SIG-M5 (cell line): ENCODE measurements at places on chromosomes 5 and 9.

- DNase-seq, result no peak
These were observed 9.4 kb upstream of the SLC6A7 start for GRCh38 chr5:150180241-150181026.

GRCh38 chr9:126532951-126533925 is 80.5 kb upstream of the LMX1B start:
- DNase-seq, result no peak

- DNase-seq, result no peak
These were observed 27.5 kb downstream of the SPARC start for GRCh38 chr5:151659001-151659754.

DNA sequence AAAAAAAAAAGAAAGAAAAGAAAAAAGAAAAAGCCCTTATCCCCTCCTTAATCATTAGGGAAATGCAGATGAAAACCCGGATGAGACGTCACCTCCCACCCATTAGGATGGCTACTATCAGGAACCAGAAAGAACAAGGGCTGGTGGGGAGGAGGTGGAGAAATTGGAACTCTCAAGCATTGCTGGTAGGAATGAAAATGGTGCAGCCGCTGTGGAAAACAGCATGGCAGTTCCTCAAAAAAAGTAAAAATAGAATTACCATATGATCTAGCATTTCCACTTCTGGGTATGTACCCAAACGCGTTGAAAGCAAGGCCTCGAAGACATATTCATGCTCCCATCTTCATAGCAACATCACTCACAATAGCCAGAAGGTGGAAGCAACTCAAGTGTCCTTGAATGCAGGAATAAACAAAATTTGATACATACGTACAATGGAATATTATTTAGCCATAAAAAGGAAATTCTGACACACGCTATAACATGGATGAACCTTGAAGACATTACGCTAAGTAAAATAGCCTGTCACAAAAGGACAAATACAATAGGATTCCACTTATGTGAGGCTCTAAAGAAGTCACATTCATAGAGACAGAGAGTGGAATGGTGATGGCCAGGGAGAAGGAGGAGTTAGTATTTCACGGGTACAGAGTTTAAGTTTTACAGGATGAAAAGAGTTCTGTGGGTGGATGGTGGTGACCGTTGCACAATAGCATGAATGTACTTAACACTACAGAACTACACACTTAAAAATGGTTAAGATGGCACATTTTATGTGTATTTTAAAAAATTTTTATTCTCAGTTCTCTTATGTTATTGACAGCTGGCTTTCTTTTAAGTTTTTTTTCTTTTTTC is 166.8 kb upstream of the IER5L start:
- no peak for DNase-seq

DNA sequence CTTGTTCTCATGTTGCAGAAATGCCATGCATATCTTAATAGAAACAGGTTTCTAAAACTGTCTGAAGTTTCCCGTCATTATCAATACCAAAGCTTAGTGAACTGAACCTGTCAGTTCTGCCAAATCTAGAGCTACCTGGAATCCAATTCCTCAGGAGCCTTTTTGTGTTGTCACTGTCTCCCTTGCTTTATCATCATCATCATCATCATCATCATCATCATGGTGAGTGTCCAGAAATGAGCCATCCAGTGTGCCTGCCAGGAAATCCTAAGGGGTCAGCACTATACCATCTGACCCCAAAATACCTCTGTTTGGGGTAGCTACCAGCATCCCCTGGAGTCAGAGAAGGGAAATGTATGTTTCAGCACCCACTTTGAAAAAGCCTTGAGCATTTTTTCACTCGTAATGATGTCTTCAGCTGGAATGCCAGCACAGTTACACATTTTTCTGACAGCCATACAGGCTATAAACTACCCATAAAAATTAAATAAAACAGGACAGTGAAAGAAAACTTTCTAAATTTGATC is 150.3 kb downstream of the NR2F1-AS1 start:
- no peak for DNase-seq

DNA sequence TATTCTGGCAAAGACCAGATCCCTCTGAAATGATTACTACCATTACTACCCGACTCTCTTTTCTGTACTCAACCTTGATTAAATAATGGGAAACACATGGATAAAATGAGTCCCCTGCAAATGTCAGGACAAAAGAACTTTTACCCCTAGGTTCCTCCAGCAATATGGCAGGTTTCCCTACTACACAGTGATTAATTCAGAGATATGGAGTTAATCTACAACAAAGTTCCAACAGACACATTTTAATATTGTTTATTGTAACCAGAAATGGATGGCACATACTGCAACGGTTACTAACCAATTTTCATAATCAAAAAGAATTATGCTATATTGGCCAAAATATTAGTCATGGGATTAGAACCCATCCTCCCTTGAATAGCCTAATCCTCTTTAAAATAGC is 294.8 kb downstream of the ATPSCKMT start:
- DNase-seq, result no peak

- DNase-seq, result no peak
These were observed 60.6 kb upstream of the TMEM215 start for GRCh38 chr9:32722704-32723103.

DNA sequence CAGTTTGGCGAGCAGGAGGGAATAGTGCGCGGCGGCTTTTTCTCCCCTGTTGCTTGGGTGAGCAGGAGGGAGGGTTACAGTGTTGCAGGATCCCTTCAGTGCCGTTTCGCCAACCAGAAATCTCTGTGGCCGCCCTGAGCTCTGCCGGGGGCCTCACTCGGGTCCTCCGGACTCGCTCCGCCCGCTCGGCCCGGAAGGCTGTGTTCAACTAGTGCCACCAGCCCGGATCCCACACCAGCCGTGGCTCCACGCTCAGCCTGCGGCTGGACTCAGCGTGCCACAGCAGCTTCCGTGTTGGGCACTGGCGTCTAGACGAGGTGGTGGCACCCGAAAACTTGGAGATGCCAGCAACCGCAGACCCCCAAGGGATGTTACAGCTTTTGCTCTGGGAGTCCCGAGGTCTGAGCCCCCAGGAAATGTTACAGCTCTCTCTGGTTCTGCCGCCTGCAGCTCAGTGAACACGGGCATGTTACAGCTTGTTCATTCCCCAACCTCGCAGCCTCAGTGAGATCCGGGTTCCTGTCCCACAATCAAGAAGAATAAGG is 16.0 kb upstream of the OR13C9 start:
- DNase-seq, result no peak

DNA sequence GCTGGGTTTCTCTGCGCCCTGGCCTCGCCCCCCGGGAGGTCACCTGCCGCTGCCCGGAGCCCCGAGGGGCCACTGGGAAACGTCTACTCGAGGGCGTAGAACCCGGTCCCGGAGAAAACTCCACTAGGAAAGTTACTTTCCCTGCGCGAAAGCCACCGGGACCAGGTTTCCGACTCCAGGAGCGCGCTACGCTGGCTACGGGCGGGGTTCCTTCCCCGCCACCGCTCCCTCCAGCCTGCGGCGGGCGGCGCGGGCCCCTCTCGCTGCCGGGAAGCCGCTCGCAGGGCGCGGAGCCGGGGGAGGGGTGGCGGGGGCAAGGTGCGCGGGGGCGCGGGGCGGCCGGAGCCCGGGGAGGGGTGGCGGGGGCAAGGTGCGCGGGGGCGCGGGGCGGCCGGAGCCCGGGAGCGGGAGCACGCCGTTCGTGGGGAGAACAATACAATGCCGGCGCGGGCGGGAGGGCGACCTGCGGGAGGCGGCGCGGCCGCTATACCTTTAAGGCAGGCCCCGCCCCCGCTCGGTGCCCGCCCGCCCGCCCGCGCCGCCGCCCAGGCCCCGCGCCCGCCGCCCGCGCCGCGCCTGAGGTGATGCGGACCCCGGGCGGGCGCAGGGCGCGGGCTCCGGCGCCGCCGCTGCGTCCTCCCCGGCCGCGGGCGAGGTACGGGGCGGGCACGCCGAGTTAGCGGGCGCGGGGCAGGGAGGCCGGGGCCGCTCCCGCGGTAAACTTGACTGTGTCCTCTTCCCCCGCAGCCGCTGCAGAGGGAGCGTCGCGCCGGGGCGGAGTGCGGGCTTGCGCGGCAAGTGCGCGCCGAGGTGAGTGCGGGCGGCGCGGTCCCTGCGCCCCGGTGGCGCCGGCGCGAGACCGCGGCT is 278.1 kb downstream of the AOPEP start:
- DNase-seq, result no peak

DNA sequence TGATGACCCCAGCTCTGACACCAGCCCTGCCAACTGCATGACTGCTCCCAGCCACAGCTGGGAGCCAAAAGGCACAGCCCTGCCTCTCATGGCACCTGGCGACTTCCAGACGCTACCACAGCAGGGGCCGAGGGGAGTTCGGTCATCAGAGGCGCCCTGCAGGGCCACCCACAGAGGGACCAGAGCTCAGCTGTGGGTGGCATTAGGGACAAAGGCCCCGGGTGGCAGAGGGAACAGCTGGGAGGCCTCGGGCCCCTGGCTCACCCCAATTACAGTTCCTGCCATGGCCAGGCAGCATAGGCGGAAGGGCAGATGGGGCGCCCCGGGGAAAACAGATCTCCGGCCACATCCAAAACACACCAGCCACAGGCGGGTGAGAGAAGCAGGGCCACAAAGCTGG is 3.6 kb downstream of the SOHLH1 start:
- no peak for DNase-seq

GRCh38 chr9:87270221-87270847 is 227.3 kb upstream of the DAPK1 start:
- no peak for DNase-seq

GRCh38 chr9:88922091-88922490 is 69.2 kb upstream of the S1PR3 start:
- peak; percentile 79 for DNase-seq

- no peak for DNase-seq
These were observed 3.8 kb downstream of the WDR36 start for GRCh38 chr5:111095982-111096381.

DNA sequence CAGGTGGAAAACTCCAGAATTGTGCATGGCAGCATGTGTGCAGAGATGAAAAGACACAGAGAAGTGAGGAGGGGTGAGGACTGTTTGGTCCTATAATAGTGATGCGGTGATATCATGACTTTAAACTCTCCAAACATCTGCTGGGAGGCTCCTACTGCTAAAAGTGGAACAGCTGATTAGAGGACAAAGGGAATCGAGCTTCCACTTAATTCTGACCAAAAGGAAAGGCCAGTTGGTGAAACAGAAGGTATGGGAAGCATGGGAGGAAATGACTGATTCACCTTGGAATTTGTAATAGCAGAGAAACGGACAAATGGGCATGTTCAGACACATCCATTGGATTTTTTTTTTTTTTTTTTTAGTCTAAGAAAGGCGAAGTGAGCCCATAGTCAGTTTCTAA is 67.5 kb upstream of the MAMDC2 start:
- DNase-seq, result no peak

GRCh38 chr5:168765551-168766425 is 186.6 kb upstream of the PANK3 start:
- no peak for DNase-seq

- no peak for DNase-seq
These were observed 105.2 kb upstream of the RAI14 start for GRCh38 chr5:34550964-34551363.

DNA sequence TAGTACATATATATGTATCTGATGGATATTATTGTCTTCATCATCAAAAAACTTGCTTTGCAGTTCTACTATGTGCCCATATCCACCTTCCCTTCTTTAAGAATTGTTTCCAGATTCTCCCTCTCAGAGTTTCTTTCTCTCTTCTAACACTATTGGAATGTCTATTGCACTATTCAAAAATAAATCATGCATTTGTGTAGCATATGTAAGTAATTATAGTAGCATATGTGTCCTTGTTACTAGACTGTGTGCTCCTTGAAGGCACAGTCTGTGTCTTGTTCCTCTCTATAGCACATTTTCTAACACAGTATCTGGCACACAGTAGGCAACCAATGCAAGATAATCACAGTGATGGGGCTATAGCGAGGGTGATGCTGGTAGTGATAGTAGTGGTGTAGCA is 43.4 kb upstream of the TRIM32 start:
- no peak for DNase-seq

DNA sequence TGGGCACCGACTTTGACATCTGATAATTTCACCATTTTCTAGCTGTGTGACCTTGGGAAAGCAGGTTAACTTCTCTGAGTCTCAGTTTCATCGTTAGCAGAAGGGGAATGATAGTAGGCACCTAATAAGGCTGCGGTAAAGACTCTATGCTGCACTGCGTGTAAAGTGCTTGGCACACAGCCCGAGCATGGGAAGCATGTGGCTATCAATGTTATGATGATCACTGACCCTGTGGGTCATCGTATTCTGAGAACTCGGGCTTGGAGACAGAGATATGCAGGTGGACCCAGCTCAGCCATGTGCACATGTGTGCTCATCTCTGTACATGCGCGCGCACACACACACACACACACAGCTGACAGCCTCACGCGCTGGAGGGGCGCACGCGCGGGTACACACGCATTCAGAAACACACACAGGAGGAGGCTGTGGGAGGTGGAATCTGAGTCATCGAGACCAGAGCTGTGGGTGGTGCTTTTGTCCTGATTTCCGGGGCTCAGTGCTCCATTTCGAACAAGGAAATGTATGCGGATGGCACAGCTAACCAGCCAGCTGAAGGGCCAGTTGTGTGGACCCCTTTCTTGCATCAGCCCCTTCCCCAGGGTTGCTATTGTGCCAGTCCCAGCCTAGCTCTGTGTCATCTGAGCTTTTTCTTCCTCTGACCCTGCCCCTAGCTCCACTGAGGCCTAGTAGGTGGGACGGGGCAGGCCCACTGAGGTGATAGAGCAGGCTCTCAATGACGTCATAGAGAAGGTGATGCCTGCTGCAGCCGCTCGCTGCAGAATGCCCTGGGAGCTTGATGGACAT is 11.1 kb upstream of the ARAP3 start:
- DNase-seq, result no peak

DNA sequence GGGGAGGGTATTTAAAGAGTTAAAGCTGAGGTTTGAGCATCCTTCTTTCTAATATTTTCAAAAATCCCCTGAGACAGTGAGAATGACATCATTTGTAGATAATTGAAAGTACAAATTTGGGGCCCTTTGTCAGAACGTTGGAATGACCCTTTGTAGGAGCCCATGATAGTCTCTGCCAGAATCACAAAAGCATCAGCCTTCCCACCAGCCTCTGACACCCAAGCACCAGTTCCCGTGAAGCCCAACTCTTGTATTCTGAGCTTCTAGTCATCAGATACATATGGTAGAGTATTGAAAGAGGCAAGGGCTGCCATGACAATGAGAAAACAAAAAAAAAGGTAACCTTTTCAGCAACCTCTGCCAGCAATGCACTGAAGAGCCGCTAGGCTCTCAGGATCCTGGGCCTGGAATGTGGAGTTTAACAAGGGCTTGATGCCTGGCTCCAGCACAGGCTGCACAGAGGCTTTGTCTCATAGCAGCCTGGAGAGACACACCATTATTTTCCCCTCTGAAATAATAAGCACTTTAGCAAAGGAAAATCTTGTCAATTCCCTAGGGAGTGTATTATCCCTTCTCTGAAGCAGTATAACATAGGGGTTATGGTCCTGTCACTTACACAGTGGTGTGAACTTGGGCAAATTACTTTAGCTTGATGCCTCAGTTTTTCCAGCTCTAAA is 114.4 kb downstream of the ZNF608 start:
- DNase-seq, result no peak
